ENCODE measurements at places on chromosomes 2 and 18. TPM values are rescaled to one million over a fixed set of nuclear protein-coding genes. Genes with fewer than 3 reads are reported as not detected.

Gene FOXI3
- total RNA-seq: 0.05 TPM

Gene CPO
- total RNA-seq: 0.19 TPM

Gene EFEMP1
- 4.0 TPM for total RNA-seq

Gene CRYGD
- total RNA-seq: not detected

Gene LRRTM1
- not detected for total RNA-seq

Gene KCNG2
- 0.19 TPM for total RNA-seq

Gene CFAP221
- total RNA-seq: 0.14 TPM

Gene POTEC
- not detected for total RNA-seq

Gene DIPK1C
- total RNA-seq: 0.42 TPM

Gene NAT8
- not detected for total RNA-seq

Gene GALR1
- 0.05 TPM for total RNA-seq

Gene SALL3
- total RNA-seq: under 0.01 TPM

Gene DTNA
- 1.7 TPM for total RNA-seq

Gene CHRNA1
- 2.2 TPM for total RNA-seq

Gene CD8A
- total RNA-seq: 181 TPM

Gene IL36A
- 0.99 TPM for total RNA-seq

Gene SERPINB12
- total RNA-seq: 2.6 TPM

Gene ZNF385B
- total RNA-seq: 0.14 TPM

Gene SCYGR4
- total RNA-seq: not detected

Gene CCBE1
- total RNA-seq: 0.33 TPM

Gene CYRIA
- total RNA-seq: 4.0 TPM

Gene GLB1L
- total RNA-seq: 4.2 TPM

Gene NGEF
- 0.14 TPM for total RNA-seq

Gene FAM237A
- total RNA-seq: not detected
